Stimulated activated CD4-positive, alpha-beta T cell treated with anti-CD3 and anti-CD28 coated beads, Interleukin-1b, Interleukin-23, amount 100 ng/mL, for 4 hours (primary cell): ENCODE measurements at places on chromosomes 12 and 14.

DNA sequence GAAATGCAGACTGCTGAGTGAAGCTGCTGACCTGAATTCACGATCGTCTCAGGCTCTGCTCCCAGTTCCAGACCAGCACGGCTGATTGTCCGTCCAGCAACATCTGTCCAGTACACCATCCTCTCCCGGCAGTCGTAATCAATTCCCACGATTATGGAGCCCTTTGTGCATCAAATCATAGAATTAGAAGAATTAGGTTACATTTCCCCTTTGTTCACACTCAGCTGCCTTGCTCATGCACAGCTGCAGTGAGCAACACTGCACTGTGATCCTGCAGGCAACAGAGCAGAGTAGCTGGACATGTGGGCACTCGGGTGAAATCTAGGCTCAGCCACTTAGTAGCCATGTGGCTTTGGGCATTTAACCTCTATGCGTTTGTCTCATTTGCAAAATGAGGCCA is 22.2 kb downstream of the RTRAF start:
- no peak for DNase-seq

GRCh38 chr14:101736071-101736470 is 25.4 kb upstream of the PPP2R5C start:
- DNase-seq, result no peak

DNA sequence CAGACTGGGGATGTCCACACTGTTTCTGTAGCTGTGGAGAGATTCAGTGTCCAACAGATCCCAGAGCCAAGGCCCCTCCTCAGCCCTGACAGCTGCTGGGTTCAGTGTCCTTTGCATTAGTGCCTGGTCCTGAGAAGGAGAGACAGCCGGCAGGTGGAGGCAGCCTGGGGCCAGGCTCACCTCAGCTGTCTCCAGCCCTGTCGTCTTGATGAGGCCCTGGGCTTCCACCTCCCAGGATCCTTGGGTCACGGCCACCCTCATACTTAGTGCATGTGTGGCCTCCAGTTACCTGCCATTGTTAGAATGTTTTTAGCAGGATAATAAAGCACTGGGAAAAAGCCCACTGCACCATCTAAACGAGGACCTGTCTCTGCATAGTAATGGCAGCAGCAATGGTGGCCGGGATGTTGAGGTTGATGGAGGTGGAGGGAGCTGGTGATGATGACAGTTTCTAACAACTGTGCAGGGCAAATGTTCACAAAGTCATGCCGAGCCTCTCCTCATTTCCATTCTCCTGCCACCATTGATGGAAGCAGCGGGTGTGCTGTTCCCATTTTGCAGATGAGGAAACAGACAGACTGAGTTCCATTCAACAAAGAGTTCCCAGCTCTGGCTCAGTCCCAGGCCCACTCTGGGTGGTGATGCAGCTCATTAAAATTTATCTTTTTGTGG is 17.7 kb downstream of the ASB2 start:
- no peak for DNase-seq

- DNase-seq, result no peak
Observed at GRCh38 chr12:103855896-103856657, 15.0 kb upstream of the NT5DC3 start.

DNA sequence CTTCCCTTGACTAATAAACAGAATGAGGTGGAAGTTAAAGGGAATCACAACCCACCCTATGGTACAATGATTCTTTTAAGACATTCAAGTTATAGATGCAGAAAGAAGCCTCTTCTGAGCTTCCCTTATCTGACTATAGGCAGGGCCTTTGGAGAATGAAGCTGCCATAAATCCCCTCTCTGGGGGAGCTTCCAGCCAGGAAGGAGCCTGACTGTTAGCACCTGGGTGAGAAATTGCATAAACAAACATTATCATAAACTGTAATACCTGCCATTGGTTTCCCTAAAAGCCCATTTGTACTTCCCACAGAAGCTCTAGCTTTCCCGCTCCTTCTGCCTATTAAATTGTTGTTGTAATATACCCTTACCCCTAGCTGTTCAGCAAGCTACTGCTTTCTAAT is 81.3 kb upstream of the RESF1 start:
- no peak for DNase-seq

- DNase-seq, result peak; percentile 4
Observed at GRCh38 chr12:11621797-11622423, 27.6 kb upstream of the ETV6 start.
